ENCODE measurements at places on chromosomes 4 and X.

DNA sequence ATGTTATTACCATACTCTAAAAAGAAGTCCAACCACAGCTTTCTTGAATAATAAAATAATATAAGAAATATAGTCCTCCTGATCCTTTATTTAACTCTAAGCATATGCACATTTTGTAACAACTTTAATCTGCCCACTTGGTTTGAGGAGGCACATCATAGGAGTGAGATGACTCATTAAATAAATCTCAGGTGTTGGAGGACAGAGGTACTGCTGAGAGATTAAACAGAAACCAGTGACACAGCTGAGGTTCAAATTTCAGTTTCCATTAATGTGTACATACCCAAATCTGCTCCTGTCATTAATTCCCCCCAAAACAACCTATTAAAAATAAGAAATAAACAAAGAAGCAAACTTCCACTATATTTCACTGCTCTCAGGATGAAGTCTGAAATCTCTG is 211.0 kb downstream of the KCTD8 start:
- no peak for DNase-seq

- DNase-seq = no peak
Observed at GRCh38 chrX:19805046-19805690, 82.2 kb downstream of the SH3KBP1 start.

GRCh38 chrX:46311581-46312120 is 233.6 kb downstream of the ZNF674 start:
- DNase-seq = no peak

DNA sequence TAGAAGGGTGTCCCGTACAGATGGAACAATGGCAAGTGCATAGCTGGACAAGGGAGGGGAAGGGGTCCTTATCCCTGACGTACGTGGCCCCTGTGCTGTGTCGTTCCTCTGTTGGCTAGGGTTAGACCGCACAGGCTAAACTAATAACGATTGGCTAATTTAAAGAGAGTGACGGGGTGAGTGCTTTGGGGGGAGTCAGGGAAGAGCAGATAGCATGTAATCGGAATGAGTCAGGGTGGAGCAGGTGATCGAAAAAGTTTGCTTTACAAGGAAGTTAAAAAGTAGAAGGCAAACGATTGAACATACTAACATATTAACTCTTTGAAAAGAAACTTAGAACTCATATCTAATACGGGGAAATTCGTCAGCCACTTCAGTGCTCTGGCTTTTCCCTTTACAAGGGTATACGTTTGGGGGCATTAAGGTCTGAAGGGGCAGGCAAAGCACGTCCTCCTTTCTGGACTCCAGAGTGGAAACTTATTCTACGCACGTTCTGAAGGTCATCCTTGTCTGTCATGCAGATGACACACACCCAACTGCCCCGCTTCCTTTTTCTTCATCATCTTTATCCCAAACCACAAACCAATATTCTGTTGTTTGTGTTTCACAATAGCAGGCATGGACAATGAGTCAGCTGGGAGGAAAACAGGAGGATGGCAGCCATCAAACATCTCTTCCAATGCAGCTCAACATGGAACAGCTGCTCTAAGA is 10.2 kb upstream of the CRLF2 start:
- no peak for DNase-seq

DNA sequence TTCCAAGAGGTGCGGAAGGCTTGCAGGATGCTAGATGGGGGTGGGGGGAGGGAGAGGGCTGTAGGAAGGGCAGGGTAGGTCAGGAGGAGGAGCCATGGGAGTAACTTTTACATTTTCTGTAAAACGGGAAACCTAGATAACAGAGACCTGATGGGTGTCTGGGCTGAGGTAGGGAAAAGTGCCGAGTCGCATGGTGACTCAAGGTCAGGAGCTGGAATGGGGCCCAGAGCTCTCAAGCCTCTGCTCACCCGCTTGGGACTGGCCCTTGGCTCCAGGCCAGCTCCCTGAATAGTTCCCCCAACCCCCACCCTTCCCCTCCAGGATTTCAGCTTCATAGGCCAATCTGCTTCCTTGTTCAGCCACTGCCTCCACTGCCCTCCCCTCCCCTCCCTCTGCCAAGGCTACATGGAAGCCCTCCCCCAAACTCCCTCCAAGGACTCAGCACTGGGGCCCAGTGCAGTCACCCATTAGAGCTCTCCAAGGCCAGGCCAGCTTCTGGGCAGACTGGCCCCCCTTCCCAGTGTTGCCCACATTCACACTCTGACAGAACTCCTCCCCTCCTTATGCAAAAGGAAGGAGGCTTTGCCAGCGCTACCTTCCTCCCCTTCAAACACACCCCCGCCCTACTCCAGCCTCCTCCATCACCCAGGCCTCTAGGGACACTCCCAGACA is 43.6 kb downstream of the TSC22D3 start:
- DNase-seq = no peak

GRCh38 chrX:154717824-154718223 is 33.1 kb downstream of the GAB3 start:
- DNase-seq = no peak

GRCh38 chr4:74964311-74964710 is 31.4 kb downstream of the PARM1 start:
- DNase-seq = no peak

GRCh38 chr4:101366331-101366730 is 19.0 kb upstream of the PPP3CA start:
- no peak for DNase-seq

- no peak for DNase-seq
Observed at GRCh38 chr4:140819610-140820009, 63.4 kb upstream of the TBC1D9 start.

- no peak for DNase-seq
Observed at GRCh38 chr4:38654273-38654672, 9.7 kb upstream of the KLF3 start.
